ENCODE measurements at places on chromosomes 11 and 22.

- DNase-seq, result no peak
Measured at GRCh38 chr22:47987885-47988515, 1225.5 kb downstream of the TBC1D22A start.

DNA sequence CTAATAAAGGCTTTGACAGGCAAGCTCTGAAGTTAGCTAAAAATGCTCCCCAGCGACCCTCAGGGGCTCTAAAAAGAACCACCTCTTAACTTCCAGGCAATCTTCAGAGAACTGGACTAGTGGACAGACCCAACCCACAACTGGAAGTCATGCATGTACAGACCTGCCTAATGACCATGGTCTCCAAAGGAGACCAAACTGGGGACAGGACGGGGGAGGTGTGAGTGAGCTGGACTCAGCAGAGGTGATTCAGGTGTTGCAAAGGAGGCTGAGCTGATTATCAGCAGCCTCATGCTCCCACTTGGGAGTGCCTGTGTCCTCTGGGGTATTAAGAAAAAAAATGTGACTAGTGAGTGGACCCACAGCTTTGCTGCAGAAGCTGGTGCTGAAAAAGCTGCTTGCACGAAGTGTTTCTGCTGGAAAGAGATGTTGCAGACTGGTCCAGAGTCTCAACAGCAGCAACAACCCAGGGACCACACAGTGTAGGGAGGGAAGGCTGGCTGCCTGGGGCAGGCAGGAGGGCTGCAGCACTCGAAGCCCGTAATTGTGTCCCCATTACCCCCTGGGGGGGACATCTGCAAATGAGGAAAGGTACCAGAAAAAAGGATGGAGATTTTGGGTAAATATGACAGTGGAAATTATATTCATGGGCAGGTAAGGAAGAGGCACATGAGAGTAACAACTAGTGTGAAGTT lies 35.3 kb downstream of the PITPNB start:
- DNase-seq, result no peak

DNA sequence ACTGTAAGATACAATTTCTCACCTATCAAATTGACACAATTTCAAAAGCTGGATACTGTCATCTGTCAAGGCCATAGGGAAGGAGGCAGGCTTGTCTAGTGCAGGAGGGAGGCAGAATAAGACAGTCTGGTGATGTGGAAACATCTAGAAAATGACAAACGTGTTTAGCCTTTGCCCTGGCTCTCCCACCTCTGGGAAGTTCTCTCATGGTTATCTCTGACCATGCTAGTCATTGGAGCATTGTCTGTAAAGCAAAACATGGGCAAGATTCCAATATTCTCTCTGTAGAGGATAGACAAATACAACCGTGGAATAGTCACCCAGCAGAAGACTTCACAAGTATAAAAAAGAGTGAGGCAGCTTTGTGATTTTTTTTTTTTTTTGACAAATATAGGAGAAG lies 9.1 kb upstream of the SERHL2 start:
- no peak for DNase-seq

DNA sequence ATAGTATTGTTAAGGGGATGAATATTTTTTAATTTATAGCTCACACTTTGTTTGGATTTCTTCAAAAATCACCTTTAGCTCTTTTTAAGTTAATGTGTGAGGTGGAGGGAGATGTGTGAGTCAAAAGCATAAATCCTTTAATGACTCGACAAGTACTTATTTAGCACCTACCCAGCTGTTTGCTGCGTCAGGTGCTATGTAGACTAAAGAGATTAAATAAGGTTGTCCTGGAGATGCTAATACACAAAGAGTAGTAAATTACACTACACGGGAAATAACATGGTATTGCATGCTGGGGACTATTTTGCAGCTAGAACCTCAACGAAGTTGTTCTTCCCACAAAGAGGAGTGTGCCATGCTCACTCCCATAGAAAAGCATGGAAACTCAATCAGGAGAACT lies 583.3 kb upstream of the TENM4 start:
- DNase-seq, result no peak

GRCh38 chr11:44032299-44033085 lies 15.3 kb upstream of the ACCSL start:
- no peak for DNase-seq

DNA sequence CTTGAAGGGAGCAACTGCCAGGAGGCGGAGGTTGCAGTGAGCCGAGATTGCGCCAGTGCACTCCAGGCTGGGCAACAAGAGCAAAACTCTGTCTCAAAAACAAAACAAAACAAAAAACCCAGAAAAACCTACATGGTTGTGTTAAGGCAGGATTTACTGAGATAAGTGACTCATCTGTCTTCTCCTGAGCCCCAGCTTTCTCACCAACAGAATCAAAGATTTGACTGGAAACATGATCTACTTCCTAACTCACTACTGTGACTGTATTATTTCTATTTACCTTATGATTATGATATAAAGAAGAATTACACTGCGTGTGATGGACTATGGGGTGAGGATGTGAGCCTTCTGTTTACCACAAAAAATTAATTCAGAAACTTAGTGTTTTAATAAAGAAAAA lies 21.8 kb downstream of the FAM118B start:
- no peak for DNase-seq

- no peak for DNase-seq
Measured at GRCh38 chr11:62926680-62927455, 5.7 kb upstream of the CHRM1 start.

DNA sequence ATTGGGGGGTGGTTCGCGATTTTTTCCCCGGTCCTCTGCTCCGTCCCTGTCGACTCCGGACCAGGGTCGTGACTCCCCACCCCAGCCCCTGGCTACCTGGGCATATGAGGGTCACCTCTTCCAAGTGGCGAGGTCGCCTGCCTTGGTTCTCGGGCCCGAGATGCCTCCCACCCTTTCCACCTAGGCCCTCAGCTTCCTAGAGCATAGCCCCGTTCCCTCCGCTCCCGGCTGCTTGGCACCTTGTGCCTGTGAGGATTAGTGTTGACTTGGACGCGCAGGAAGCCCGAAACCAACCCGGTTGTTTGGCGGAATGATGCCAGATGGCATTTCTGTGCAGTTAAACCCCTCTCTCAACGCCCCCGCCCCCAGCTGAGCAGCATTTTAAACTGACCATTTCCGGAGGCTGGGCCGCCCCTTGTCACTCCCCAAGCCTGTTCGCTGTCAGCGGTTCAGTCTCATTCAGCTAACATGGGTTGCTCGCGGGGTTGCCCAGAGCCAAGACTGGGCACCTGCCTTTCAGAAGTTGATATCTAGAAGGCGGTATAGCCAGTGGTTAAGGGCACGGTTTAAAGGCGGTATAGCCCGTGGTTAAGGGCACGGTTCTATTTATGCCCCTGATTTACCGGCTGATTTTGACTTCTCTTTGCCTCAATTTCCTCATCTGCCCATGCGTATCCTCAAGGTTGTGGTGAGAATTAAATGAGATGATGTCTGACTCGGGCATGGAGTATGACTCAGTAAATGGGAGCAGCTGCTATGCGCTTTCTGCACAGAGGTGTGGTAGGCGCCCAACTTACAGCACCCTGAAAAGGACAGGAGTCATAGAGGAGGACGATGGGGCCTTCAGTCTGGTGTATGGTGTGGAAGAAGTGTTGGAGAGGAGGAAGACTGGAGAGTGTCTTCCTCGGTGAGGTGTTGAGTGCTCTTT lies 639 bp downstream of the INCENP start:
- no peak for DNase-seq

DNA sequence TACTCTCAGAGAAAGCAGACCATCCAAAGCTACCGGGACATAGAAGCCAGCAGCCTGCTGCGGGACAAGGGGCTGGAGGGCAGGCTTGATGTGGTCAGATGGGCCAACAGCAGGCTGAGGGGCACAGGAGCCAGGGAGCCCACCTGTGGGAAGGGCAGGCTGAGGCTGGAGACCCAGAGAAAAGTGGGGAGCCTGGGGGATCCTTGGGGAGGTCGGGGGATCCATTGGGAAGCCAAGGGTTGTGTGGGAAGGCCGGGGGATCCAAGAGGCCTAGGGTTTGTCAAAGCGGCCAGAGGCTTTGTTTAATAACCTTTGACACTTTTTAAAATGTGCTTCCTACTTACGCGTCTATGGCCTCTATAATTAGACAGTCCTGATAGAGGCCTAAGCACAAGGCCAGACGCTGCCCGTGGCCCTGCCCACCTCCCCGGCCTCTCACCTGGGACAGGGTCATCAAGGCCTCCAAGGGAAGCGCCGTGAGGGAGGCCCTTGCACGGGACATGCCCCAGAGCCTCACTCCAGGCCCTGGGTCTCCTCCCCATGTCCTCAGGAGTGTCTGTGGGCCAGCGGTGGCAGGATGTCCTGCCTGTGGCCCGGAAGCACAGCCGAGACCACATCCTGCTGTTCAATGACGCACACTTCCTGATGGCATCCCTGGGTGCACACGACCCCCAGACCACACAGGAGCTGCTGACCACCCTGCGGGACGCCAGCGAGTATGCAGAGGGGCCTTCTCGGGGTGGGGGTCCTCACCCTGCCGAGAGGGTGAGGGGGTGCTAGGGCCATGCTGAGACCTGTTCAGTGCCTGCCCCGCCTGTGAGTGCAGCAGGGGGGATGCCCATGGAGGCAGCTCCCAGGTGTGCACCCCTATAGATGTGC lies 8.6 kb upstream of the GTSE1 start:
- DNase-seq, result peak; percentile 52

- no peak for DNase-seq
Measured at GRCh38 chr11:44729713-44730112, 3.0 kb downstream of the TSPAN18 start.

- no peak for DNase-seq
Measured at GRCh38 chr11:116510886-116511650, 261.7 kb downstream of the BUD13 start.

DNA sequence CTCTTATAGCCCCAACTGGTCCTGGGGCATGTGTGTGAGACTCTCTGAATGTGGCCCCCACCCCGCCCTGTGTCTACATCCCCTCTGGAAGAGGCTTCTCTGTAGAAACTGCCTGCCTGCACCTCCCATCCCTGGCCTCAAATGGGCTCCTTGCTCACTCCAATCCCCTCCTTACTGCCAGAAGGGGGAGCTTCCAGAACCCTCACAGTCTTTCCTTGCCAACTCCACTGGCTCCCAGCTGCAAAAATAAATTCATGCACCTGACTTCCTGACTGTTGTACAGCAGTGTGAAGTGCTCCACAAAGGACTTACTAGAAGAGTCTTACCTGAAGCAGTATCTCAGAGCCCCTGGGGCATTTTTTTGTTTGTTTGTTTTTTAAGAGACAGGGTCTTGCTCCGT lies 15.2 kb upstream of the SERPIND1 start:
- no peak for DNase-seq

DNA sequence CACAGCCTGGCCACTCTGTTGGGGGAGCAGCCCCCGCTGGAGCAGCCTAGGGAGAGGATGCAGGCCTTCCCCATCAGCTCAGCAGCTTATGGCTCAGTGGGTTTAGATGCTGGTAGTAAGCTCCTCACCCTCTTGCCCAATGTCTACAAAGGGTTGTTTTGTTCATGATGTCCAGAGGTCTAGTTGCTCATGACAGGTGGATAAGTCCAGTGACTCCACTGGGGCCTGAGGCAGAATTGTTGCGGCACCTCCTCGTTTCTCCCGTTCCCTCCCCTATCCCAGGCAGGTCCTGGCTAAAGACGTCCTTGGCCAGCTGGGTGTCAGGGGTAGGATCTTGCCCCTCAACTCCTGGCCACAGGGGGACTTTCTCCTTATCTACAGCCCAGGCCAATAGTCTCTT lies 233.5 kb upstream of the B3GAT1 start:
- no peak for DNase-seq

DNA sequence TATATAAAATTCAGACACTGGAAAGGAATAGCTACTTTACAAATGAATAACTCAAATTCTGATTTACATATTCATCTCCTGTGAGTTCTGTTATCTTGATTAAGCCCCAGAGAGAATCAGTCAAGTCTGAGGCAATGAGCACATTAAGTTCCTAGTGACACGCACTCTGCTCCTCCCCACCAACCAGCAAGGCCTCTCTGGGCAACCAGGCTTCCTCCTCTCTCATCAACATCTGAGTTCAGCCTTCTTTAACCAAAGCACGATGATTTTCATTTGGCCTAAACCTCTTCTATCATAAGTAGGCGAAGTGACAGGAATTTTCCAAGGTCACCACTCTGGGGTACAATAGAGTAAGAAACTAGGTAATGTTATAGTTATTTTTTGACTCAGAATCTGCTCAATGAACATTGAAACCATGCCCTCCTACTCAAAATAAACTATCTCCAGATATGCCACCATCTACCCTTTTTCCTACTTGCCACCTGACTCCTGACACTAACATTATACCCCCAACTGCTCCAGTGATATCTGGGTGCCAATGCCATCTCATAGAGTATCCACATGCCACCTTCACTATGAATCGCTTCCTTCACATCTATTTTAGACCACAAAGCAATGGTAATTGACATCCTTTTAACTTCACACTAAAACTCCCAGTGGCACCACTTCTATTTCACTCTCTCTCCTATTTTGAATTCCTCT lies 114.8 kb downstream of the FAM76B start:
- DNase-seq, result no peak

GRCh38 chr11:69427337-69427736 lies 54.1 kb upstream of the LINC01488 start:
- no peak for DNase-seq

DNA sequence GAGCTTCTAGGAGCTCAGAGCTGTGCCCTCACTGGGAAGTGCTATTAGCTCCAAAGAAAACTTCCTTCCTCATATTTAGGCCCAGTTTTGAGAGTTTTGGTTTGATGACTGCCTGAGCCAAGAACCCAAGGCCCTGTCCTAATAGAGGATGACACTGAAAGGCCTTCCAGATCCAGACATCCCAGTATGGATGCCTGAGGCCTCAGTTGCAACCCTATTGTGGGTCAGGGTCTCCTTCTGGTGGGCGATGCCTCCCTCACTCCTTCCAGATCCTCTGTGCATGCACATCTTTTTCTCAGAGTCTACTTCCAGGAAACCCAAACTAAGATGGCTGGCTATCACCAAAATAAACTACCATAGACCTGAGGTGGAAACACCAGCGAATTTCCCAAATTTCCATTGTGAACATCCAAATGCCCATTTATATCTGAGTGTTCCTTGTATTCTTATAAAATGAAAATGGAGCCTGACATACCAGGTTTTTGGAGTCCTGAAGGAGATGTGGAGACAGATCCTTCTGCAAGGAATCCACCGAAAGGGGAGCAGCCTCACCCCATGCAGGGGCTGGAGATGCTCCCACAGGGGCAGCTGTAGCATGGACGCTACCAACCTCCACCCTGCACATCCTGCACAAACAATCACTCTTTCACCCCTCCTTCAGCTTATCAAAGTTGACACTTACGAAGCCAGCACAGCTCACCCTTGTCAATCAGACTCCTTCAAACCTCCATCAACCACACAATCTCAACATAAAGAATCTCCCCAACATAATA lies 61.1 kb downstream of the GGTLC2 start:
- DNase-seq, result no peak

- DNase-seq, result no peak
Measured at GRCh38 chr11:68581439-68581838, 102.9 kb upstream of the GAL start.

- no peak for DNase-seq
Measured at GRCh38 chr11:128409476-128409875, 177.9 kb downstream of the ETS1 start.

GRCh38 chr11:117417856-117418255 lies 90.2 kb downstream of the CEP164 start:
- no peak for DNase-seq

GRCh38 chr22:36339171-36340065 lies 48.3 kb downstream of the MYH9 start:
- no peak for DNase-seq

- no peak for DNase-seq
Measured at GRCh38 chr11:63802637-63803414, 10.4 kb upstream of the SPINDOC start.
